ENCODE measurements at places on chromosomes 1 and 21.

DNA sequence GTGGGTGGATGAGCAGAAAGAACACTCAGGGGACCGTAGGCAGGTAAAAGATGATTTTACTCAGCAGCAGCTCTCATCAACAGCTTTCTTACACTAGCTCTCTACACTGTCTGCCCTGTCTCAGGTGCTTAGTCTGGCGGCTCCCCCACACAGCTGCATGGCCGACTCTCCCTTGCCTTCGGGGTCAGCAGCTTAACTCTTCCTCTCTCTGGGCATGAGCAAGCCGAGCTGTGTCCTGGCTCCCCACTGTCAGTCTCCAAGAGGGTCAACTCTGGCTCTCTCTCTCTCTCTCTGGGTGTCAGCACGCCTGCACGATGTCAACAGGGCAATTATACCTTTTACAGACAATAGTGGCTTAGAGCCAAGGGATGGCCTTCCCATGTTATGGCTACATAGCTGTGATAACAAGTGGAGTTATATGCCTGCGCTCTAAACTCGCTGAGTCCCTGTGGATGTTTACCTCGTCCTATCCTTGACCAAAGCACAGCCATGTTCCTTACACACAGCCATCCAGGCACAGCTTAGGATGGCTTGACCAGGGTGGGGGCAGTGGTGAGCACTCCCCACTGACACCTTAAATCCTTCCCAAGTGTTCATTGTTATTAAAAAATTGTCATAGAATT is 3.1 kb upstream of the BCL10 start:
- DNase-seq: no peak

GRCh38 chr1:89487972-89488371 is 36.7 kb upstream of the LRRC8B start:
- DNase-seq: no peak

- DNase-seq: no peak
These were observed 14.9 kb downstream of the CDA start for GRCh38 chr1:20603504-20604464.

GRCh38 chr1:212700223-212700891 is 717 bp upstream of the BATF3 start:
- DNase-seq: no peak

DNA sequence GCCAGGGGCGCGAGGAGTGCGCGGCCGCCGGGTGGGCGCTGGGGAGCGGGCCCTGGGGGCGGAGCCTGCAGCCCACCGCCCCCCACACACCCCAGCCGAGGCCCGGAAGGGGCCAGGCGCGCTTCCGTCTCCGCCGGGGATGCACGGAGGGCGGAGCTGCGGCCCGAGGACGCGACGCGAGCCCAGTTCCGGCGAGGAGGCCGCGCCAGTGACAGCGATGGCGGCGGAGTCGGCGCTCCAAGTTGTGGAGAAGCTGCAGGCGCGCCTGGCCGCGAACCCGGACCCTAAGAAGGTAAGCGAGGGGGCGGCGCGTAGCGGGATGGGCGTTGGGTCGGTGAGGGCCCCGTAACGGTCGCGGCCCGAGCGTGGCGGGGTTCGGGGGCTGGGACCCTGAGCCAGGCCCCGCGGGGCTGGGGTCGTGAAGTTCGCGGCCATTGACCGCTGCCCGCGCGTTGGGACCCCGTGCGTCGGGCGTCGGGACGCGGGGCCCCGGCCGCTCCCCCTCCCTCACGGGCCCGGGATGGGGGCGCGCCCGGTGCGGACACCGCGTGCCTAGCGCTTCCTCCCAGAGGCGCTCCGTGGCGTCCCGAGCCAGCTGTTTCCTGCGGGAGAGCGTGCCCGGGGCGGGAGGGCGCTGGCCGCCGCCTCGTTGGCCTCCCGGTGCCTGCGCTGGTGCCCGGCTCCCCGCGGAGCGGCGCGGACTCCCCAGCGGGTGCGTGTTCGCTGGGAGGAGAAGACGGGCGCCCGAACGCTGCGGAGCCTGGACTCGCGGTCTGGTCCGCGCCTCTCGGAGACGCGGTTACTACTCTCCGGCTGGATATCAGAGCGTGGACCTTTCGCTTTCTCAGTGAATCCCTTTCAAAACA is at the start of gene ELOA:
Gene ELOA (plus strand): TSS at position 185 of the 866 bp plus-strand sequence. CDS start 33 bp downstream, at position 218.
- DNase-seq: peak; percentile 80

DNA sequence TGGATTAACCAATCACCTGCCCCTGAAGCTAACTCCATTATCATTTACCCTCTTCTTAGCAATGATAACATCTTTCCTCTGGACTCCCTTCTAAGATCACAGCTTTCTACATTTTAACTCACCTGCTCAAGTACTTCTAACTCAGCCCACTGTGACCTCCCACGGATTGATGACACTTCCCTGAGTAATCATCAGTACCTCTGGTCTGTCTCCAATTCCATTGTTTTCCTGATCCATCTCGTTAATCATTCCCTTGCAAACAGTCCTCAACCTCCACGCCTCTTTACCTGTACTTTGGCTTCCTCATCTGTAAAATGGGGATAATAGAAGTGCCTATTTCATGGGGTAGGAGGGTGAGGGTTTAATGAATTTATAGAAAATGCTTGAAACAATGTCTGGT is 195.3 kb upstream of the APP start:
- no peak for DNase-seq

GRCh38 chr1:93056649-93057048 is 22.4 kb upstream of the MTF2 start:
- DNase-seq: no peak

DNA sequence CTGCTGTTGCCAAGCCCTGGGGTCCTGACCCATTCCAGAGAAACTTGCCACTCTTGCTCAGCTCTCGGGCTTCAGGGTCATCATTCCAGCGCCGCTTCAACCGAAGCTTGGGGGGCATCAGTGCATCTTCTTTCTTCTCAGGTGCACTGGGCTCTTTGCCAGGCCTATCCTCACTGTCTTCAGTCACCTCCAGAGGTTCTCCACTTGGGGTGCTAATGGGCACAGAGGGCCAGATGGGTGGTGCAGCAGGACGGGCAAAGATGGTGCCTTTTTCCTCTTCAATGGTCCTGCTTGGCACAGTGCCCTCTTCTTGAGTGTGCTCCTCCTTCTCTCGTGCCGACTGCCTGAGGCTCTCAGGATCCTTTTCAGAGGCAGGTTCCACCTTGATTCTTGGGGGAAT is 13.3 kb downstream of the ETV3 start:
- DNase-seq: no peak

DNA sequence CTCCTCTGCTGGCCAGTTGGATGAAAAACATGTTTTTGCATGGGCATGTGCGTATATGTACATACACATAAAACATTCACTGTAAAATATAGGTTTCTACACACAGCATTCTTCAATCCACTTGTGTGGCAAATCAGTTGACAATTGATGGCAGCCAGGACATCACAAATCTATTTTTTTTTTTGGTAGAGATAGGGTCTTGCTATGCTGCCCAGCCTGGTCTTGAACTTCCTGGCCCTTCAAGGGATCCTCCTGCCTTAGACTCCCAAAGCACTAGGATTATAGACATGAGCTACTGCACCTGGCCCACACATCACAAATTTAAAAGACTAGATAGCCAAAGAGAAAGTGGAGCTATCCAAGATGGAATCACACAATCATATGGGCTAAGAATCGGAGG is 39.6 kb downstream of the ARHGEF11 start:
- DNase-seq: no peak

GRCh38 chr1:93729906-93730305 is 48.3 kb upstream of the BCAR3 start:
- no peak for DNase-seq

DNA sequence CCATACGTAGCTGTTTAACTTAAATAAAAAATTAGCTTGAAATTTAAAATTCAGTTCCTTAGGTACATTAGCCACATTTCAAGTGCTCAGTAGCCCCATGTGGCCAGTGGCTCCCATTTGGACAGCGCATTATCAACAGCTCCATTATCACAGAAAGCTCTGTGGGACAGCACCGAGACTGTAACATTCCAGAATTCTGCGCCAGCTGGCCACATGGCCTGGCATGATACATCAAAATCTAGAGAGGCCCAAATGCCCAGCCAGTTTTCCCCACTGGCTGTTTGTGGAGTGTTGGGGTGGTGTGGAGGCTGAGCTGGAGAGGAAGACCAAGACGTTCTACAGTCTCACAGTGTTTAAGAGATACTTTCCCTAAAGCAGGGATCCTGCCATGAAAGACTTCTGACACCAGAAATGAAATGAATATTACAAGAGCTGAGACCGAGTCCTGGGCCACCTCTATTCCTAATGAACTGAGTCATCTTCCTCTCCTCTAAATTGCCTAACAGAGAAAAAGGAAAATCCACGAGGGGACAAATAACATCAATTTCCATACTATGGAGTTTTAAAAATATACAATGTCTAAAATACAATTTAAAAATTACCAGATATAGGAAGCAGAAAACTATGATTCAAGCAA is 27.3 kb upstream of the ACTA1 start:
- no peak for DNase-seq

GRCh38 chr1:58782178-58783089 is 1.4 kb downstream of the JUN start:
- DNase-seq: peak; percentile 63

DNA sequence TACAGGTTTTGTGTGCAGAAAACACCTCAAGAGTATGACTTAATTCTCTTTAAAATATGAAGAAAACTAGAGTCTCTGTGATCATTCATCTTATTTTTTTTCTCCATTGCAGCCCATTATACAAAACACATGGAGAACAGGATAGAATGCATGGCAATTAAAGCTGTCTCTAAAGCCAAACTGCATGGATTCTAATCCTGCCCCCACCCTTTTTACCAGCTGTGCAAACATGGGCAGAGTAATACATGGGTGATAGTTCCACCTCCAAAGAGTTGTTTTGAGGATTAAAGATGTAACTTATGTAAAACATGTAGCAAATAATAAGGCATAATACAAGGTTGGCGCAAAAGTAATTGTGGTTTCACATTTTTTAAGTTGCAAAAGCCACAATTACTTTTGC is 114.4 kb downstream of the CLEC20A start:
- no peak for DNase-seq

- DNase-seq: no peak
These were observed 27.6 kb downstream of the CLDN14 start for GRCh38 chr21:36452281-36452825.

- no peak for DNase-seq
These were observed 1.4 kb upstream of the ARF1 start for GRCh38 chr1:228081144-228081543.

GRCh38 chr1:21045351-21045750 is 131.3 kb downstream of the EIF4G3 start:
- DNase-seq: no peak

DNA sequence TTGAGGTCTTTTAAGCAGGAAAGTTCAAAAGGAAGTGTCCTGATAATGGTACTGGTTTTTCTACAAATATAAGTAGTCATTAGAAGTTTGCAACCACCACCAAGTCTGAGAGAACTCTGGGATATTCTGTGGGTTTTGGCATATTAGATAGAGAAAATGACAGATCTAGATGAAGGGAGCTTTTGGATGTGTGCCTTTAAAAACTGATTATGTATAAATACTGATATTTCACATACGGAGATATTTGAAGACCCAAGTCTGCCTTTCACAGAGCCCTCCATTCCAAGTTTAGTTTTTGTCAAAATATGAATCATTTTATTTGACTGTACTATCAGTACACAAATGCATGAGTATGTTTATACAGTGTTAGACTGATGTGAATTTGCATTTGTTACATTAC is 48.6 kb downstream of the DPH5 start:
- no peak for DNase-seq

GRCh38 chr1:220044678-220045355 is 1.5 kb downstream of the EPRS1 start:
- no peak for DNase-seq

- no peak for DNase-seq
These were observed 6.1 kb downstream of the C1orf167 start for GRCh38 chr1:11767922-11768704.

GRCh38 chr1:64956010-64956640 is 10.2 kb downstream of the JAK1 start:
- DNase-seq: no peak

- no peak for DNase-seq
These were observed 12.7 kb downstream of the INSL5 start for GRCh38 chr1:66788231-66788939.
